KBM-7 (cell line): ENCODE measurements at places on chromosomes 4 and X.

DNA sequence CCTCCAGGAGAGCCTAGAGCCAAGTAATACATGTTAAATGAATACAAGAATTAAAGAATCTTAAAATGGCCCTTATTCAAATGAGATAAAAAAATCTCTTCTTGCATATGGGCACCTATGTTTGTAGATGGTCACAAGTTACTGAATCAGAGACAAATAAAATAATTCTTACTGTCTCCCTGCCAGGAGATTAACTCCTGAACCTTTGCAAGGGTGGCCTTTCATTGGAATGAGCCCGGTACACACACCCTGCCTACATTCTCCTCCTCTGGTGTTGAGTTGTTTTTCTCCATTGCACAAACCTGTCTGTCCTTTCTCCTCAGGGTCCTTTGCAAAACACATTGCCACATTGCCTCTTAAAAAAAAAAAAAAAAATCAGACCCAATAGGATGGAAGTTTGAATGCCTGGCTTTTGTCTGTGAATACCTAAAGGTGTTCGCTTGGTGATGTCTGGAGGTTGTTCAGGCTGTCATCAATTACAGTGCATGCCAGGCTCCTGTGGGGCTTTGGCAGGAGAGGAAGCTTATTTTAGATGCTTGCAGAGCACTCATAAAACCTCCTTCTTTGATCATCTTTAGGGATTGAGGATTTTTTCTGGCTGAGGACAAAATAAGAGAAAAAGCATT is 8.3 kb upstream of the TMEM154 start:
- DNase-seq = no peak

DNA sequence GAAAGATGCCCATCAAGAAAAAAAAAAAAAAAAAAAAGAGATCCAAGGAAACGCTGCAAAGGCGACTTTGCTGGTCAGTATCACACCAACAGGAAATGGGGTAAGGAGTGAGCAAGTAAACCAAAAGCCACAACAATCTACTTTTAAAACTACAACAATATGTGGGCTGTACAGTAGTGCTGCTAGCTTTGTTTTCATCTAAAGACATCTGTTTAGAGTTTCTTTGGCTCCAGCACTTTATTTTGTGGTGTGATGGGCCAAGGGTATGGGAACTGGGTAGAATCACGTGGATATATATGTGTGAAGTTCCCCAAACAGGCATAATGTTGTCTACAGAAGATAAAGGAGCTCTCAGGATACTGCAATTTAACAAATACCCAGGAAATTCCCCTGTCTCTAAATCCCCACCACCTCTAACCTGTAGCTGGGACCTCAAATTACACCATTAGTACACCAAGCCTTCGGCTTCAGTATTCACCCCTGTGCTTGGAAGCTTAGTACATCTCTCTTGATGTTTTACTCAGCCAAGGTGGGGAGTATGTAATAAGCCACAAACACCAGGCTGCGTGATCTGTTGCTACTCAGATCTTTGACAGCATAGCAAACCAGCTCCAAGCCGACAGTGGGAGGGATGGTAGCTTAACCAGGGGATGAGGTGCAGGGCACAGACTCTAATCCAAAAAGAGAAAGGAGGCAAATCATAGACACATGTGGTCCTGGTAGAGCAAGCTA is 207.9 kb downstream of the HS6ST2 start:
- DNase-seq = no peak

- no peak for DNase-seq
These were observed 92.9 kb upstream of the GPRIN3 start for GRCh38 chr4:89400287-89401035.

DNA sequence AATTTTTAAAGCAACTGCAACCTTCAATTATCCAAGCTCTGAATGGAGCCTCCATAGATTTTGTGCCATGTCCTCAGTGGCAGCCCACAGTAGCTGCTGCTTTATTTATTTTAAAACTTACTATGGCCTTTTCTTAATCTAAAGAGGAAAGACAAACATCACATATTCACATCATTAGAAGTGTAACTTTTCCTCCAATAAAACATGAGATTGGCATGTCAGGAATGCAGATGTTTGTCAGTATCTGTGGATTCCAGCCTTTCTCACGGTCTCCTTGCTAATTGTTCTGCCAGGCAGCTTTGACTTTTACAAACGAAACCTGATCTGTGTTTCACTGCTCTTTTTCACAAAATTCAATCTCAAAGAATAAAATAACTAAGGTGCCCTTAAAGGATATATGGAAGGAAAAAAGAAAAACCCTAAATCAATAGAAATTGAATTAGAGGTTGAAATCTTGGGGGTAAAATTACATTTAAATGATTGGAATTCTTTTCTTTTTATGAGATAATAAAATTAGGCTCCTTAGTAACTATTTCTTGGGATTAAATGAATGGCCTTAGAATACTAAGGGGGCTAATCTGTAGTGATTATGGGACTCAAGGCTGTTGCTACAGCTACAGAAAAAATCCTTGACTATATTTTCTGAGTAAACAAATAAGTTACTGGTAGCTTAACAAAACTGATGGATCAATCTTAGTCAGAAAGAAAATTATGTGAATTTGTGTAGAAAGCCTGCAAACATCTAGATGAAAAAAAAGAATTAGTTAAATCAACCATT is 151.3 kb downstream of the RTL9 start:
- DNase-seq = no peak

DNA sequence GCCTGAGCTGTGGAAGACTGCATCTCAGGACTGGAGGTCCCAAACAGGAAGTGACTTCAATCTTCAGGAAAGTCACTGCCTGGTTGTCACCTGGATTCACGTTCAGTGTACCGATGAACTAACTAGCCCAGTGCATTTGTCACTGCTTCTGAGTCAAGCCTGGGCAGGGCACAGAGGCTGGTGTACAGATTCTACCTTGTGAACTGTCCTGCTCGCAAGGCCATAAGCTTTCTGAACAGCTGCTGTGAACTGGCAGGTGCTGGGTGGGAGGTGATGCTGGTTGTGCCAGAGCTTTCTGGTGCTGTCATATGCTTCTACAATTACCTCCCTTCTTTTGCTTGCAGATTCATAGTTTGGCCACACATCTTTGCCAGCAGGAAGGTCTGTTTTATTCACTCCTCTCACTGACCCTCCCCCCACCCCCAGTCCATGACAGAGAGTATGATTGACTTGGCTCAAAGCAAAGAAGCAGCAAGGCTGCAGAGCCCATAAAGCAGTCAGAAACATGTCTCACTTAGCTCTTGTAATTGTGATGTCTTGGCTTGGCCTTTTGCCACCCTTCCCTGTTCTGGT is 40.5 kb downstream of the ZCCHC12 start:
- DNase-seq = no peak

- DNase-seq = no peak
These were observed 378.5 kb upstream of the ZFP42 start for GRCh38 chr4:187617113-187617512.

GRCh38 chr4:142203505-142203904 is 567.1 kb downstream of the IL15 start:
- no peak for DNase-seq

- DNase-seq = no peak
These were observed 69.3 kb downstream of the MTMR1 start for GRCh38 chrX:150762258-150763165.

- no peak for DNase-seq
These were observed 40.5 kb downstream of the CEP44 start for GRCh38 chr4:174324236-174324635.

- DNase-seq = no peak
These were observed 68.2 kb downstream of the ARHGAP6 start for GRCh38 chrX:11597479-11597878.

DNA sequence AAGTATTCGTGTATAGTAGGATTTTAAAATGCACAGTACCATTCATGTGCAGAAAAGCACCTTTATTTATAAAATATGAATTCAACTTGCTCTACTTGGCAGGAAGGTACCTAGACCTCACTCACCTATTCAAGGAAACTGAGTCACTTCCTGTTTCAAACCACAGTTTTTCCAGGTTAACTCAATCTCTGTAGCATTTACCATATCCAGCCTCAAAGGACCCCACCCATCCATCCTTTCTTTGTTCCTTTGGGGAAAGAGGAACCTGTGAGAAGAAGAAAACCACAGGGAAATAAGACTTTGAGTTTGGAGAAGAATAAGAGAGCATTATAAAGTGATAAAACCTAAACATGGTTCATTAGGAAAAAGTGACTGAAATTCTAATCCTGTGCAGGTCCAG is 250.7 kb downstream of the CBR4 start:
- DNase-seq = no peak

DNA sequence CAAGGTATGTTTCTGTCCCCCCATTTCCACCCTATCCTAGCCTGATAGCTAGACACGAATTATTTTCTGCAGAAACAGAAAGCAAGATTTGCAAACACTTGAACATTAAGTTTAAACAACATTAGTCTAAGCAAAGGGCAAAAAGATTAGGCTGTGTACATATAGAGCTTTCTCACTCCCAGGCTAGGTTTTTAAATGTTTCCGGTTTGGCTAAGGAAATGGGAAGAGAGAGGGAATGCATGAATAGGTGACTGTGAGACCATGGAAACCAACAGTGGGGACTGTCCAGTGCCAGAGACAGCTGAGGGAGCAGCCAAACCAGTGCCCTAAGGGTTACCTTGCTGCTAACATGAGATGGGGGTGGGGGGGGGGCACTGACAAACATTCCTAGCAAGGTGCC is 242.7 kb downstream of the SCFD2 start:
- no peak for DNase-seq

DNA sequence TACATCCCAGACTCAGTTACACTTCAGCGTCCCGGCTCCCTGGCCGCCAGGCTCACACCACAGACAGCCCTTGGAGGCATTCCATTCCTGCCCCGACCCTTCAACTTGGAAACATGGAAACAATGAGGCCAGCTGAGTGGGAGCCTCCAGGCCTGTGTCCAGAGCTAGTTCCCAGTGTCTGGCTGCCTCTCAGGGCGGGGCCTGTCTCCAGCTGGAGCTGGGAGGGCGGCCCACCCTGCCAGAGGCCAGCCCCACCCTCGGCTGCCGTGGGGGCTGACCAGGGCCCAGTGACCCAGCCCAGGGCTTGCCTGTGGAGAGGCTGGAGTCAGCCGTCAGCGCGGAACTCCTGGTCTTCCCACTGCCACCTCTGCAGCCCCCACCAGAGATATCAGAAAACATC is 37.4 kb upstream of the SPON2 start:
- no peak for DNase-seq

DNA sequence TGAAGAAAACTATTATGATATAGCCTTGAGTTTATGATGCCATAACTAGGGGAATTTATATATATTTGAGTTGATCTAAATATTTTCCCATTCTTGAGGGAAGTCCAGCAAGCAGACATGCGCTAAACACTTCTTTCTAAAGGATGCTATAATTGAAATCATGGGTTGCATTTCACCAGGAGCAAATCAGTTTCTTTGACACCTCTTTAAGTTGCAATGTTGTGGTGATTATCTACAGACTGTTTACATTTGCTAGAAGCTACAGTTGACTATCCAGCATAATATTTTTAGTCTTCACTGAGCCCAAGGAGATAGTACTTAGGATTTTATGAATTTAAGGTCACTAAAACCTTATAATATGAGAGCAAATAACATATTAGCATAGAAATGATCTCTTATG is 43.9 kb downstream of the ANAPC4 start:
- no peak for DNase-seq

DNA sequence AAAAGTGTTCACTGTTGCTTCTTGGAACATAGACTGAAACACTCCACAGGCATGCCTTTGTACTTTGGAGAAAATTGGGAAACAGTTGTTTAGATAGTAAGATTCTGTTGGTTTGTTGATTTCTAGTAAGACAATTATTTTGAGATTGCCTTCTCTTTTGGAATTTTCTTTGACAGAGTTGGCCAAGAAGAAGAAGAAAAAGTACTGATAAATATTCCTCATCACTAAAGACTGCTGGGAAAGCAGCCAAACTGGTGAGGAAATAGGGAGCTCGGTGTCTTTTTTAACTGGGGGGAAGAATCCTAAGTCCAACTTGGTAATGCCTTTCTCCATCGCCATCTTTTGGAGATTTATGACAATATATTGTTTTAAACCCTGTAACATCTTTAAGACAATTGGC is 370.7 kb downstream of the GPAT3 start:
- DNase-seq = no peak

DNA sequence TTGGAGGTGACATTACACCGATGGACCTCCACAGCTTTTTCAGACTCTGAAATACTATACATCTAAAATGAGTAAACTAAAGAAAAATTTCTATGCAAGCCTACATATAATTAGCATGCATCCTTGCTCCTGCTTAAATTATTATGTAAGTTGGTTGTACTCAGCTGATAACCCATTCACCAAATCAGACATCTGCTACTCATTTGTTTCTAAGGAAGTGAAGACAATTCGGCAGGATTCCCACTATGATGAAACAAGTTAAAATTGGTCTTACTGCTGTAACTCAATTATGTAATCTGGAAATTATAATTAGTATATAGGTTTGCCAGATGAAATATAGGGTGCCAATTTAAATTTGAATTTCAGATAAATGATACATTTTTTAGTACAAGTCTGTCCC is 59.5 kb upstream of the FGF13 start:
- no peak for DNase-seq

GRCh38 chr4:155530290-155530689 is 136.4 kb upstream of the GUCY1A1 start:
- DNase-seq = no peak

DNA sequence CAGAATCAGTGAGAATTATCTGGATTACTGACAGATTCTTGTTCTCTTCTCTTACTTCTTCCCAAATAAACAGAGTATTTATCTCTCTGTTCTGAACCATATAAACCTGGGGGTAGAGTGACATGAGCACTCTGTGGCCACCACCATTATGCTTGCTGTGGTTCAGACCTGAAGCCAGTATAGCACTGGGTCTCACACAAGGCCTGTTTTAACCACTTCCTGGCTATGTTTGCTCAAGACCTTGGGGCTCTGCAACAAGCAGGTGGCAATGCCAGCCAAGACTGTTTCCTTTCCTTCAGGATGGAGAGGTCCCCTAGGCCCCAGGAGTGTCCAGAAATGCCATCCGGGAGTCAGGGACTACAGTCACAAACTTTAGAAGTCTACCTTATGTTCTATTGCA is 21.7 kb upstream of the HEPH start:
- DNase-seq = no peak

- no peak for DNase-seq
These were observed 13.9 kb upstream of the KLF3 start for GRCh38 chr4:38650133-38650532.

- DNase-seq = peak; percentile 3
These were observed 112.7 kb downstream of the DHX15 start for GRCh38 chr4:24471486-24472160.

DNA sequence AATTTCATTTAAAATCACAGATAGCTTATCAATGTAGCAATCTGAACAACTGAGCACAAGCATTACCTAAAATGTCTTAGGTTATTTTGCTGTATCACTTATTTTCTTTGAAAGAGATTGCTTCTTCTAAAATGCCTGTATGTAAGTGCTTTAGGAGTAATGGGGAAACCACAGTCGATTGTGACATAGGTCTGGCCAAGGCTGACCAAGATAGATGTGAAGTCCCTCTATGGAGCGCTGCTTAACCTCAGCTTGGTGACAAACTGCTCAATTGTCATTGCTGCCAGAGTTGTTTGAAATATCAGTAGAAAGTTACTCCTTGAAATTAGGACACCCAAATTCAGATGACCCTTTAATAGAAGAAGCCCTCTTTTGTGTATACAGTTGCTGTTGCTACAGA is 401.9 kb upstream of the NDST4 start:
- no peak for DNase-seq

GRCh38 chr4:10276152-10276551 is 159.6 kb upstream of the WDR1 start:
- no peak for DNase-seq
